CD8-positive, alpha-beta T cell (primary cell): ENCODE measurements at places on chromosomes 7 and 10.
A peak's percentile ranks its signal among the peaks of the same experiment; 100 is the strongest.

- DNase-seq: no peak
Measured at GRCh38 chr7:32479574-32480200, 10.5 kb downstream of the LSM5 start.

DNA sequence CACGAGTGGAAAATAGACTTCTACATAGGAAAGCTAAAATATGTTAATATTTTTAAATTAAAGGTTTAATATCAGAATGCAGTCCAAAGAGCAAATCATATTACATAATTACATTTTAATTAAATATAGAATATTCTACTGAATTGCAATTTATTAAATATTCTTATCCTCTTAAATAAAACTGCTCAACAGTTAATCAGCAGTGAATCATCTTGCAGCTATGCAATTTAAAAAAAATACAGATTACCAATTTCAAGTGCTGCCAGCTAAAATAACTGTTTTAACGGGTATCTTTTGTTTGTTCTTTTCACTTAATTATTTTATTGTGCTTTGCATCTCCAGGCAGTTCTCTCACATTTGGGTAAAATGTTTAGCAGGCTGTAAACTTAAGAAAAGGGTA lies 82.2 kb downstream of the ZNRF2 start:
- DNase-seq: no peak

GRCh38 chr7:94344826-94345225 lies 49.9 kb upstream of the COL1A2 start:
- no peak for DNase-seq

- DNase-seq: no peak
Measured at GRCh38 chr7:35019179-35019729, 18.0 kb downstream of the DPY19L1 start.

- no peak for DNase-seq
Measured at GRCh38 chr10:79223091-79224048, 123.9 kb upstream of the PPIF start.

- no peak for DNase-seq
Measured at GRCh38 chr7:28410628-28411531, 1.4 kb upstream of the CREB5 start.

- no peak for DNase-seq
Measured at GRCh38 chr7:112806156-112806555, 16.0 kb upstream of the TMEM168 start.

DNA sequence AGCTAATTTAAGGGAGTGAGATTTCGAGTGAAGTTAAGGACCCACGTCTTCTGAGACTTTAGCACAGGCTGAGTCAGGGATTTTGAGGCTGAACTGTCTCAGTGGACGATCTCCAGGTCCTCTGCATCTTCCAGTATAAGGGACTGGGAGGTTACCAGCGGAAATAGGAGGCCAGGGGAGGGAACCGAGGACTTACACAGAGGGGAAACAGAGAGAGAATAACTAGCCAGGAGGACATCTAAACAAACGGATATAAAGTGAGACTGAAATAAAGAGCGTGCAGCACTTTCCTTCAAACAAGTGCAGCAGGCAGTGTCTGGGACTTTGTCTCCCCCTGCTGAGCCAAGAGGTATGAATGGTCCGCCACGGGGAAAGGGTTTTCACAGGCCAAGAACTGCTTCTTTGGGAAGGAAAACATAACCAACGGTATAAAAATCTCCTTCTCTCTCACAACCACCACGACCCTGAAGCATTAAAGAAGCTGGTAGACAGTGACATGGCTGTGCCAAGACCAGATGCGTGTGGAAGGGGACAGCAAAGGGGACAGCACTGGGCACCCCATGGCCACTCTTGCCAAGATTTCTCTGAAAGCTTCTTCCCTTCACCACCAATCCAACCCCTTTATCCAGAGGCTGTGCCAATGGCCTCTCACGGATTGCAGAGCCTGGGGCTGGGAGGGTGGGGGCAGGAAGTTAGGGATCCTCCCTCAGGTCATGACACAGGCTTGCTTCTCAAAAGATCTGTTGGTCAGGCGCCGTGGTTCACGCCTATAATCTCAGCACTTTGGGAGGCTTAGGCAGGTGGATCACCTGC lies 72.0 kb downstream of the SLC37A3 start:
- peak; percentile 52 for DNase-seq

GRCh38 chr7:122199171-122199570 lies 55.1 kb upstream of the AASS start:
- no peak for DNase-seq

DNA sequence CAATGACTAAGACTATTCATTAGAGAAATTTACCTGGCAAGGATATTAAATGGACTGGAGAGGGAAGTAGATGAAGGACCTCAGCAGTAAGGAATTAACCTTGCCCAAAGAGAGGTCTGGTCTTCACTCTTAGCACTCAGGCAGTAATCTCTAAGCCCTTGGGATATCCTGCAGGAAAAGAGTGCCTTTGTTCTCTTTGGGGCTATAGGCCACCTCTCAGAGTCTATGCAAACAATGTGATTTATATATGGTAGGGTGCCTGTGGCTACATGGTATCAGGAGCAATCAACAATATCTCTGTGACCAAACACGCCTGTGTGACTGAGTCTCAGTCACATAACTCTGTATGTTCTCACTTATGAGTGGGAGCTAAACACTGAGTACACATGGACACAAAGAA lies 154.7 kb upstream of the CDK1 start:
- no peak for DNase-seq

- no peak for DNase-seq
Measured at GRCh38 chr10:89516149-89516832, 19.1 kb downstream of the SLC16A12 start.

- DNase-seq: no peak
Measured at GRCh38 chr7:156487811-156488533, 152.6 kb upstream of the RNF32 start.

DNA sequence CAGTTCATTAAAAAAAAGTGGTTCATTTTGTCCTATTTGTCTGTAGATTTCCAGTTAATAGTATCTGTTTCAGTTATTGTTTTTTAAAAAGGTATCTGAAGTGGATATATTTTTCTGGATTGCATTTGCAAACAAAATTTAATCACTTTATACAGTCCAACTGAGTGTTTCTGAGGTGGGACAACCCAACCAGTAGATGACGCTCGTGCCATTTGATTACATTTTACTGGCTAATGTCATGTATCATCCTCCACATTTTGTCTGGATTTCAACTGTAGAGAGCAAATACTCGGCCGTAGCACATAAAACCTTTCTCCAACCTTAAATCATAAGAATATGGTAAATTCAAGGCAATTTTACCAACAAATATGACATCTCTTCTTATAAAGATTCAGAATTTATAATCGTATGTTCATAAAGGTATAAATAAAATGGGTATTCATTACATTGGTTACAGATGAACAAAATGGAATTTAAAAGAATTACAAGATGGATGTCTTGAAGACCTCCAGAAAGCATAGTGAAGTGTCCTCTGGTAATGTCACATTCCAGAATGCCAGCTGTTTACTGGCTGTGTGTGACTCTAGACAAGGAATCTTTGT lies 789.0 kb downstream of the PHTF2 start:
- DNase-seq: no peak

DNA sequence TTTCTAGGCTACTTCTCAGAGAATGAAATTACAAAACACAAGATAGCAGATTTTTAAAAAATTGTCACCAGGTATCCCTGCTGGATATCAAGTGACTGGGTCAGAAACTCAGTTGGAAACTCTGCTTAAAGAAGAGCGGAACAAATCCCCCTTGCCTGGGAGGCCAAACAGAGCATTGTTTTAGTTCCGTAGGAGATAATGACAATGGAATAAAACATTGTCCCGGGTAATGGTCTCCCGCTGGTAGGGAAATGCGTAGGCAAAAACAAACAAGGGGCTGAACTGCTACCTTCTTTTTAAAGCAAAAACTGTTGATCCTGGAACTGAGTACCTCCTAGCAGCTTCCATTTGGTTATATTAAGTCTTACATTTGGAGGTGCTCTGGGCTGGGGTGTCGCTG lies 21.3 kb upstream of the VAX1 start:
- DNase-seq: no peak

DNA sequence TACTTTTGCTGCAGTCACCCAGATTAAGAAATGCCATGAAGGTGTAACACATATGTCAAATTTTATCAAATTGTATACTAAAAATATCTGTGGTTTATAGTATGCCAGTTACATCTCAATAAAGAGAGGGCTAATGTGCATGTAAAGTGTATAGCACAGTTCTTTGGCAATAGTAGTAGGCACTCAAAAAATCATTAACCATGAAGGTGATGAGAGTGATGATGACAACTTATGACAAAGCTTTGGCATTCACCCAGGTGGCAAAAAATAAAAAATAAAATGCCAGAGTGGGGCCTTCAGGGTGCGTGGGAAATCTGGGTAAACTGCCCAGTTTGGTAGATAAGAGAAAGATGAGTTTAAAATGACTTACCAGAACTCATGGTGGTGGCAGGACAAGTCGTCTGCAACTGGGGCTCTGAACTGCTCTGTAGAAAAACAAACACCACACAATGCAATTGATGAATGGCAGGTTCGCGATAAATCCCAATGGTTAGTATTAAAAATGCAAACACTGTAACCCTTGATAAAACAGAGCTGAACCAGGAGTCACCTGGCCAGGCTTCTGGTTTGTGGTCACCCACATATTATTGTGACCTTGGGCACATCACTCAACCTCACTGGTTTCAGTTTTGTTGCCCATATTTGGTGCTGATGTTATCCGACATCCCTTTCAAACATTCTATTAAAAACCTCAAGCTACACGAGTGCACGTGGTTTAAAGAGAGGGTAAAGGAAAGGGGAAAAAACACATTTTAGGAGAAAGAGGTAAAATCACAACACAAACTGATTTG lies 120.2 kb downstream of the SORBS1 start:
- DNase-seq: no peak

DNA sequence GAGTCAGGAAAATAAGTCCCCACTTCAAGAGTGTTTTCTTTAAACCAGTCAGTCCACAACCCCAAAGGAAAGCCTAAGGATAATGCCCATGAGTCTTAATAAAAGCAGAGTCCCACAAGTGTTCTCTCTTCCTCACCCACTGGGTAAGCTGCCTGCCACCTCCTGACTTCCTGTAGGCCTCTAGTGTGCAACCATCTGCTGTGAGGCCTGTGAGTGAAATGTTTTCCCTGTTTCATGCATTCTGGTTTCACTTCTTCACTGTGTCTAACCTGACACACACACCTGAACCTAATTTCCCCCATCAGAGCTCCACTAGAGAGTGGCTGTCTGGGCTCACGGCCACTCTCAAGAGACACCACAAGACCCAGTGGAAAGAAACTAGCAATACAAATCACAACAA lies 38.9 kb upstream of the GDF10 start:
- no peak for DNase-seq
